NCI-H510A (cell line): ENCODE measurements at places on chromosomes 4 and X.

DNA sequence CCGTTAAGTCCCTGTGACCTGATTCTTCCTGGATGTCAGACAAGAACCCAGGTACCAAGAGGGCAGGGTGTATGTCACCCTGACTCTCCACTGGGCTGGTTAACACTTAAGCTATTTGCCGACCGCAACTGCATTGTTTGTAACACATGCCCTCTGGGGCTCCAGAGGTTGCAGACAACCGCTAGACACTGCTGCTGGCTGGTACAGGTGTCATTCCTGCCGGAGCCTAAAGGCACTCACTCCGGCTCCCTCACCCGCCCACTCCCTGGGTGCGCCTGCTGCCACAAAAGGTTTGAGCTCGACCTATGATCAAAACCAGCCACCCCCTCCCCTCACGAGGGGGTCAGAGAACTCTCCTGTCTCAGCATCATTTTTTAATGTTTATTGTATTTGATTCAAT lies 208.2 kb downstream of the FAT4 start:
- no peak for DNase-seq

GRCh38 chr4:164203476-164203875 lies 550.5 kb upstream of the SMIM31 start:
- no peak for DNase-seq

DNA sequence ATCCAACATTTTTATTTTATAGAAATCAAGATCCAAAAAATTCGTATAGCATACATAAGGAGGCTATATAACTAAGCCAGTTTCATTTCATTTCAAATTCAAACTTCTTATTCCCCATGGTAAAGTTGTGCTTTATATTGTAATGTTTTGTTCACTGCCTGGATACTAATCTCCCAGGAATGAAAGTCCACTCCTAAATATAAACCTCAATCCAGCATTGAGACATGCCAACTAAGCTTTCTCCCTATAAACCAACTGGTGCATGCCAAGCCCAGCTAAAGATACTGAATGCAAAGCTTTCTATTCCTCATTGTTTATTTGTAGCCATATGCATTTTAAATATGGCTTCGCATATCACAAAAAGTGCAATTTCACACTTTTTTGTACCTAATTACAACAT lies 63.8 kb upstream of the INPP4B start:
- DNase-seq, result no peak

GRCh38 chr4:70313736-70314135 lies 21.0 kb upstream of the CABS1 start:
- DNase-seq, result no peak

DNA sequence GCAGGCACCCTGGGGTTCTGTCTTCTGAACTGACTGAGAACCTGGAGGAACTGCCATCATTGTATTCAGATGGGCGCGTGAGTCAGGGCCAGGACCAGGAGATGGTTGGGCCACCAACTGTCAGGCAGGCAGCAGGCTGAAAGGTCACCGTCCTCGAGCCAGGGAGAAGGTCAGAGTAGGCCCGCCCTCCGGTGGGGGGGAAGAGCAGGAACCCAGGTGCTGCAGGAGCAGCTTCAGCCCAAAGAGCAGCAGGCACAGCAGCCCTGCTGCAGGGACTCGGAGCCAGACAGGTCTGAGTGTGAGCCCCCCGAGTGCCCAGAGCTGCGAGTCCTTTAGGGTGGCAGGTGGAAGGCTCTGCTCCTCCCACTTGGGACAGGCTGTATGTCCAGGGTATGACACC lies 26.4 kb downstream of the WFS1 start:
- DNase-seq, result no peak

DNA sequence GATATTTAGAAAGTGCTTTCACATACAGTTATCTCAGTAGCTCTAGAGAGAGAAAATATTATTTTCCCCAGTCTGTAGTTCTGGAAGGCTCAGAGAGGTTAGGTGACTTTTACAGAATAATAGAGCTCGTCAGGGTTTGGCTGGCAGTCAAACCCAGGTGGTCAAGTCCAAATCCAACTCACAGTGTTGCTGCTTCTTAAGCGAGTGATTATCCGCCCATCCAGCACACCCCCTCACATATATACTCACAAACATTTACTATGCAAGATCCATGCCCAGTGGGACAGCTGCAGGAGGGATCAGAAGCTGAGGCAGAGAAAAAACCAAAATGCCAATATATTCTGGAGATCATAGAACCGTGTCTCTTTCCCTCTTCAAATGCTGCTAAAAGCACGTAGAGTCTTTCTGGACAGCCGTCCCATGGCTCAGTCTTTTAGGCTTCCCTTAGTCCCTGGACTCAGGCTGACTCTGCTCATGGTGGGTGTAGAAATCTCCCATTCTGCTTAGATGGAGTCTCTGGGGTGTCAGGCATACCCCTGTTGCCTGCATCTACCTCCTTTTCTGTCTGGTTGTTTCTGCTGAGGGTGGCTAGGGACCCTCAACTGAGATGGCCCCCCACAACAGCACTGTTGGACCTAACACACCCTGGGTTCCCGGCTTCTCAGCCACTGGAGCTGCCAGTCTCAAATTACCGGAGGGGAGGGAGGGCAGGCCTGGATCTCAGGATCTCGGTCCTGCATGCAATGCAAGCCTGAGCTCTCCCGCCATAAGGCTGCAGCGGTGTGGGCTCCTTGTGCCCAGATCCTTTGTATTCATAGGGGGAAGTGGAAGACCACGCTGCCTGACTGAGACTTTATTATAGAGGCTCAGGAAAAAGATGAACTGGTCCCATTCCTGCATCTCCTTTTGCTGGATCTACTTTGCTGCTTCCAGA lies at the start of gene CHRNA9:
Gene CHRNA9, plus strand, starts transcription at position 743 of the 934 bp plus-strand sequence. Its CDS starts 135 bp downstream, at position 878.
- DNase-seq, result no peak

DNA sequence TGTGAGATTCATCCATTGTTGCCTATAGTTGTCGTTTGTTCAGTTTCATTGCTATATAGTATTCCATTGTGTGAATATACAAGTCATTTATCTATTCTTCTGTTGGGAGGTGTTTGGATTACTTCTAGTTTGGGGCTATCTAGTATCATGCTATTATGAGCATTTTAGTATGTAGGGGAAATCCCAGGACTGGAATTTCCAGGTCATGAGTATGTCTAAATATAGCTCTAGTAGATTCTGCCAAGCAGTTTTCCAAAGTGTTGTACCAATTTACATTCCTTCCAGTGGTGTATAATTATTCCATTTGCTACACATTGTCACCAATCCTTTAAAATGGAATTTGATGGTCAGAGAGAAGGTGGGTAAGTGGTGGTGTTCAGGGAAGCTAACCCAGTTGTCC lies 30.1 kb downstream of the EGFL6 start:
- DNase-seq, result no peak

DNA sequence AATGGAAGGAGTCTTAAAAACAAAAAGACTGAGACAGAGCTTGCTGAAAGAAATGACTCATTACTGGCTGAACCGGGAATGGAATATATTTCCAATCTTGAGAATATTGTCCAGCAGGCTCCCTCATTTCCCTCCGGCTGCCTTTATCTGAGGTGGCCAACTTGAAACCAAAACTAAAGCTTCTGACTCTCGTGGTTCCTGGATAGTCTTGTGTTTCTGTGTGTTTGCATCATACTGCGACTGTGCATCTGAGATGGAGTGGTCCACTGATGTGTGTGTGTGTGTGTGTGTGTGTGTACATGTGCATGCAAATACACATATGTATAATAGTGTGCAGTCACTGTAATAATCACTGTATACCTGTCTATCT lies 145.6 kb upstream of the SCML1 start:
- DNase-seq, result no peak

DNA sequence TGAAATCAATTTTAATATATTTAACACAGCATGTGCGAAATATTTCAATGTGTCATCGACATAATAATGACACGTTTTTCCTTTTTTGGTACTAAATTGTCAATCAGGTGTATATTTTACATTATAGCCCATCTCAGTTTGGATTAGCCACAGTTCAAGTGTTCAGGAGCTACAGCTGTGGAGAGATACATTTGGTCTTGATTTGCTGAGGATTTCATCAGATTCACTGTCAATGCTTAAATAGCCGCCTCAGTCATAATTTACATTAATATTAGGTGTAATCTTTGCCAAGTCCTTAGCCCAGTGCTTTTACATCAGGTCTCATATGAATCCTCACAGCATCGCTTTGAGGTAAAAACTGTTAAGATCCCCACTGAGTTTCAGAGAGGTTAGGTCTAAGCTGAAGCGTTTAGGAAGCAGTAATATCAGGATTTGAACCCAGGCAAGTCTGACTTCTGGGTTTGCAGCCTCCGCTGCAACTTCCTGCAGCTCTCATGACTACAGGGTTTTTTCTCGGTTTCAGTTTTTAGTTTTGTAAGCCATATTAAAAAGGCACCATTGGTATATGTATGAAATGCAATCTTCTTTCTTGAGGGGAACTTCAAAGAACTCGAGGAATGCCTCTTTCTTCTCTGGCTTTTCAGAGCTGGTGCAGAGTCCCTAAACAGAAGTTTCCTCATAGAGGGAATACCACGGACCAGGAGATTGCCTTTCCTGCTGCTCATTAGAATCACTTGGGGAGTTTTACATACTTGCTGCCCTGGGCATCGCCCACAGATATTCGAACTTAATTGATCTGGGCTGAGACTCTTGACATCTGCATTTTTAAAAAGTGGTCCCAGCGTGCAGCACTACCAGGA lies 6.4 kb downstream of the MTM1 start:
- DNase-seq, result no peak

GRCh38 chr4:57110640-57111511 lies 691 bp upstream of the IGFBP7 start:
- no peak for DNase-seq

DNA sequence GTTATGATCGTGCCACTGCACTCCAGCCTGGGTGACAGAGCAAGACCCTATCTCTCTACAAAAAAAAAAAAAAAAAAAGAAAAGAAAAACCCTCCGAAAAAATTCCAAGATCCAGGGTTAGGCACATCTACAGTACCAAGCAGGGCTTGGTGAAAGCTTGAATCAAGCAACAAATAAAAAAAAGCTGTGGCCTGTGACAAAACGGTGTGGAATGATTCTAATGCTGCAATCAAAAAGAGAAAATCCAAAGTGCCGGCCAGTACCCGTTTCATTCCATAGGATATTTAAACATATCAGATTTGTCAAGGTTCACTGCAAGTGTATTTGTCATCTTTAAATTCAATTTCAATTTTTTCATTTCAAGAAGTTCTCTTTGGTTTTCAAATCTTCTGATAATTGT lies 20.5 kb downstream of the RWDD4 start:
- DNase-seq, result no peak

DNA sequence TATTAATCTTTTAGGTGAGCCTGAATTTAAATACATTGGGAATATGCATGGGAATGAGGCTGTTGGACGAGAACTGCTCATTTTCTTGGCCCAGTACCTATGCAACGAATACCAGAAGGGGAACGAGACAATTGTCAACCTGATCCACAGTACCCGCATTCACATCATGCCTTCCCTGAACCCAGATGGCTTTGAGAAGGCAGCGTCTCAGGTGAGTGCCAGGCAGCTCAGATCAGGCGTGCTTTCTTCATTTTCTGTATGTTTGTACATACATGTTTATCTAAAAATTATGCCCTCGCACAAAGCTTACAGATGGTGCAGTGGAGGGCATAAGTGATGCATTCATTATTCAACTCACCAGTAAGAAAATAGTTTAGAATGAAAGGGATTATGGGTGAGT lies 85.6 kb downstream of the CPE start:
- no peak for DNase-seq

GRCh38 chr4:164402554-164402953 lies 351.4 kb upstream of the SMIM31 start:
- DNase-seq, result no peak
